ENCODE measurements at places on chromosomes 1 and 21.

DNA sequence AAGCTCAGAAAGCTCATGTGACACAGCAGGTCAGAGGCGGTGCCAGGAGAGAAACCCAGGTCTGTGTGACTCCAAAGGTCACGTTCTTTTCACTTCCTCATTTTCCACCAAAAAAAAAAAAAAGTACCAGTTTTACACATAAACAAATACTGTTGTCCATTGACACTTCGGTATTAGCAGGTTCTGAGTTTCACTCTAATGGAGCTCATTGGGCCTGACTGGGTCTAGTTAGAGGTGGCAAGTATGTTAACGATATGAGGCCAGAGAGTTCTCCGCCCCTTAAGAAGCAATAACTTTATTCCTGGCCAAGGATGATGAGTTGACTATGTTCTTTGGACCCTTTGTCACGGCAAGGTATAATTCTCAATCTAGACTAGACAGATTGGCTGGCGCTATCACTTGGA, 30.0 kb upstream of the SDE2 start:
- DNase-seq = no peak

GRCh38 chr1:66809736-66810326, 8.8 kb upstream of the INSL5 start:
- no peak for DNase-seq

DNA sequence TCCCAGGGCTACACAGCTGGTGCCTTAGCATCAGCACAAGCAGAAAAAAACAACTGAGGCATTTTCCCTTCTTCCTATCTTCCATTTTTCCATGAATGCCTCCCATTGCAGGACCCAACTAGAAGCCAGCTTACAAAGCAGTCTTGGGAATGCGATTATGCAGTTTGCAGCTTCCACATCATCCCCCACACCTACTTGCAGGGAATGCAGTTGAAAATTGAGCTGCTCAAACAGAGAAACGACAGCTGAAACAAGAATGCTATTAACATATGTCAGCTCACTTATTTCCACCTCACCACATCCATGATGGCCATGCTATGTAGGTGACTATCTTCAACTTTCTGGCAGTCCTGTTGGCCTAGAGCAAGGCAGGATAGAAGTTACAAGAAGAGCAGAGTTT, 150.6 kb upstream of the KCTD3 start:
- DNase-seq = no peak

GRCh38 chr21:29583424-29583924, 284.8 kb downstream of the BACH1 start:
- DNase-seq = no peak

GRCh38 chr1:190759807-190760206, 282.1 kb upstream of the BRINP3 start:
- no peak for DNase-seq

DNA sequence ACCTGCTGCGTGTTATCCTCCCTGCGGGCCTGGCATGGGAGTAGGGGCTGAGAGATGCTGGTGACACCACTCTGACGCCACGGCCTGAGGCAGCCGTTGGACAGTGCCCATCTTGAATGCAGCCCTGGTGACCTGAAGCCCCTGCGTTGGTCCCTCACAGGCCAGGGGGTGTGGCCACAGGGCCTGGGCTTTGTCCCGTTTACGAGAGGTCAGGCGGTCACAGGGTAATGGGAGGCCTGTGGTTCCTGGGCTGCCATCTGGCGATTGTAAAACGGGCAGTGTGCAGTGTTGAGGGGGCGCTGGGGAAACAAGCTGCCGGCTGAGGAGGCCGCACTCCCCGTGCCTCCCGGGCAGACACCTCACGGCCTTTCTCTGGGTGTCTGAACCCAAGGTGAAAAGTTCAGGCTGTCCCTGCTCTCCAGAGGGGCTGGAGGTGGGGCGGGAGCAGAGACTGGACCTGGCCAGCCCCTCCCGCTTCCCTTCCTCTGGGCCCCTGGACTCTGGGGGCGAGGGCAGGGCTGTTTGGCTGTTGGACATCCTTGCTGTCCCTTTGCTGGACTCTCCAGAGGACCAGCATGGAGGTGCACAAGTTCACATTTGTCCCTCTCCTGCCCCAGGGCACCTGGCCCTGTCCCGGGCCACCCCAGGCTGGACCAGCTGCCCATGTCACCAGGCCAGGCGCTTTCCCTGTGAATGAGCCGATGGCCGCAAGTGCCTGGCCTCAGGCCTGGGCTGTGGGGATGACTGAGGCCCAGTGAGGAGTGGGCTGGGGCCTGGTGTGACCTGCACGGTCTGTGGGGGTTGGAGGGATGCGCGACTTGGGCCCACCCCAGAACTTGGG, 42.4 kb downstream of the SKI start:
- DNase-seq = no peak

All from A549 (cell line).